ENCODE measurements at places on chromosomes 1 and 21.

DNA sequence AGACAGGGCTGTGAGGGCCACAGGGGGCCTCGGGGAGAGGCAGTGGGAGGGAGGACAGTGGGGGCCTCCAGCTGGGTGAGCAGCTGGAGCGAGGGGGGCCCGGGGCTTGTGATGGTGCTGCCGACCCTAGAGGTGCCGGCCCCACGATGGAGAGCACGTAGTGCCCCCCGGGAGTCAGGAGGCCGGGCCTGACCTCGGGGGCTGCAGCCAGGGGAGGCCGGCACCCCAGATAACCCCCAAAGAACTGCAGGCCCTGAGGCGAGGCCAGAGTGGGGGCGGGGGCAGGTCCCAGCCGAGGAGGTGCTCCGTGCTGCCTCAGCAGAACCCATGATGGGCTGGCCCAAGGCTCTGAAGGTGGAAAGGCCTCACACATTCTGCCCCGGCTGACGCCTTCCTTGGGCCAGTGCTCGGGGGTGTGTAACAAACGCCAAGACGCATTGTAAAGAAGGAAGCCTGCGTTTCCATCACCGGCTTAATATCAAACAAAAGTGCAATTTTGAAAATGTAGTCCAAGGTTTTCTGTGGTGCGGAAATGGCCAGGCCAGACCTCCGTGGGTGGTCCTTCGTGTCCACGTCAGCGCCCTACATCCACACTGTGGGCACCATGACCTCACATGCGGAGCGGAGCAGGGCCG is 55.2 kb downstream of the COL6A1 start:
- peaks cover 6% of the 10 kb centered on the region for H3K27me3 ChIP-seq
- no peak overlapping the region for H3K27ac ChIP-seq
- no peak for DNase-seq

- H3K4me3 ChIP-seq, result no peak overlapping the region
- no peak for DNase-seq
- no peaks in the 10 kb centered on the region for H3K27me3 ChIP-seq
These were observed 40.6 kb upstream of the RABGAP1L start for GRCh38 chr1:174118751-174119150.

DNA sequence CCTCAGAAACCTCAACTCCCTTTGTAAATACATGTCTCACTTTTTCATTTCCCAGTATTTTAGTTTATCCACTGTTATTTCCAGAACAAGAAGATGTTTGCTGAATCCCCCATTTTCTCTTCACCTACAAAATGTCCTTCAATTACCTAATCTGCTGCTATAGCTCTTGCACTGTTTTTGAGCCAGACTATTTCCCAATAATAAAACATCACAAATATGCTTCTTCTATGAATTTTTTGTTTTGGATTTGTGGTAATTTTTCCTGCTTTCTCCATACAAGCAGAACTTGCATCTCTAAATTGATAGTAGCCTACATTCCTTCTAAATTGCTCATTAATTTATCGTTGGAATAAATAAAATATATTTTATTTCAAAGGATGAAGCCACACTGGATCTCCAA is 199.6 kb upstream of the C1orf87 start:
- no peak overlapping the region for H3K27ac ChIP-seq
- no peak overlapping the region for H3K4me3 ChIP-seq
- H3K36me3 ChIP-seq, result no peaks in the 10 kb centered on the region
- H3K4me1 ChIP-seq, result no peaks in the 10 kb centered on the region
- H3K27me3 ChIP-seq, result peaks cover 12% of the 10 kb centered on the region

- H3K4me1 ChIP-seq, result peaks cover 30% of the 10 kb centered on the region
- no peak overlapping the region for H3K27ac ChIP-seq
- H3K36me3 ChIP-seq, result peaks cover 6% of the 10 kb centered on the region
- peak; percentile 70 for DNase-seq
- no peak overlapping the region for H3K4me3 ChIP-seq
- no peaks in the 10 kb centered on the region for H3K27me3 ChIP-seq
These were observed 3.3 kb upstream of the CACYBP start for GRCh38 chr1:174996476-174996875.

DNA sequence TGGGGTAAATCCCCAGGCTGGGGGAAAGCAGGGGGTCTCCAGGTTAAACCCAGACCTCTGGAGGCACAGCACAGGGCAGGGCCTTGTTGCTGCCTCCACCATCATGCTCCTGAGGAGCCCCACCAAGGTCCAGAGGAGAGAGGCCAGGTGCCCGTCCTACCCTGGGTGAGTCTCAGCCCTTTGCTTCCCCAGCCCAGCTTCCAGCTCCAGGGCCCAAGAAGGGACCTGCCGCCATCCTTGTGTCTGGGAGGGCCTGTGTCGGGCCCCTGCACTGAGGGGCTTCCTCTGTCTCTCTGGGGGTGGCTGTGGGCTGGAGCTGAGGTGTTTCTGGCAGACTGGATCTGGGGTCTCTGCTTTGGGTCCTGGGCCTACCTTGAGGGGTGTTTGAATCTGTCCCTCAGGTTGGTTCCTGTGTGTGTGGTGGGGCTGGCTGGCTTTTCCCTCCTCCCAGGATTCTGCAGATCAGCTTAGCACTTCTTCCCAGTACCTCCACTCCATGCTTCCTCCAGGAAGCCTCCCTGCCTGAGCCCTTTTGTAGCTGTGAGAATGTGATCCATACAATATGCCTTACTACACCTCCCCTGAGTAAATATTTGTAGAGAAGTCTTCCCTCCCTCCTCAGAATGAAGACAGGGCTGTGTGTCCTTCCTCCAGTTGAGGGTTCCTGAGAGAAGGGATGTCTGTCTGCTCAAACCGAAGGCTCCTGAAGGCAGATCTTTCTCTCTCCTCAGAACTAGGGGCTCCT is 6.2 kb downstream of the GPR3 start:
- no peak overlapping the region for H3K27ac ChIP-seq
- DNase-seq, result no peak
- H3K4me1 ChIP-seq, result peaks cover 10% of the 10 kb centered on the region
- H3K27me3 ChIP-seq, result no peaks in the 10 kb centered on the region
- H3K36me3 ChIP-seq, result peaks cover 14% of the 10 kb centered on the region

GRCh38 chr21:46055863-46056281 is 42.0 kb upstream of the COL6A2 start:
- no peaks in the 10 kb centered on the region for H3K36me3 ChIP-seq
- H3K4me1 ChIP-seq, result no peaks in the 10 kb centered on the region
- H3K27me3 ChIP-seq, result no peaks in the 10 kb centered on the region

- H3K4me3 ChIP-seq, result no peak overlapping the region
- no peak for DNase-seq
- H3K4me1 ChIP-seq, result peaks cover 11% of the 10 kb centered on the region
- no peak overlapping the region for H3K27ac ChIP-seq
- H3K27me3 ChIP-seq, result no peaks in the 10 kb centered on the region
- peaks cover 30% of the 10 kb centered on the region for H3K36me3 ChIP-seq
These were observed 4.7 kb downstream of the FAM229A start for GRCh38 chr1:32357614-32358013.

DNA sequence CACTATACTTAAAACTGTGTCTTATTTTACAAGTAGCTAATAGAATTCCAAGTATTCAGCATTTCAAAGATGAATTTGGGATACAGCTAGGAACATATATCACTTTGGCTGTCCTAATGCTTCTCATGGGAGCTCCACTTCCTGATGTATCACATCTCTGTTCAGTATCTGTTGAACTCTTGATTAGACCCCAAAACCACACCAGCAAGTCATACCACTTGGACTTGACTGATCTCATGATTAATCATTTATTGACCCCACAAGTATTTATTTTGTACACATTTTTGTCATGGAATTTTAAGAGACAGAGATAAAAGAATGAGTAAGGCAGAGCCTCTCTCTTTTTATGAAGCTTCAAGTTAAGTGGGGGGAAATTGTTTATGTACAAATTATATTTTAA is 30.0 kb downstream of the TMPRSS15 start:
- DNase-seq, result no peak
- H3K4me3 ChIP-seq, result no peak overlapping the region
- H3K27ac ChIP-seq, result no peak overlapping the region
- no peaks in the 10 kb centered on the region for H3K36me3 ChIP-seq
- H3K27me3 ChIP-seq, result no peaks in the 10 kb centered on the region

- H3K27ac ChIP-seq, result no peak overlapping the region
- peaks cover 16% of the 10 kb centered on the region for H3K36me3 ChIP-seq
- H3K4me3 ChIP-seq, result no peak overlapping the region
- H3K4me1 ChIP-seq, result peaks cover 6% of the 10 kb centered on the region
These were observed 50.1 kb downstream of the AK4 start for GRCh38 chr1:65198096-65198495.

GRCh38 chr1:163361123-163361934 is 39.6 kb downstream of the NUF2 start:
- H3K4me1 ChIP-seq, result no peaks in the 10 kb centered on the region
- no peaks in the 10 kb centered on the region for H3K36me3 ChIP-seq
- peak; percentile 58 for DNase-seq
- H3K27me3 ChIP-seq, result no peaks in the 10 kb centered on the region
- no peak overlapping the region for H3K27ac ChIP-seq

GRCh38 chr21:37458669-37459276 is 92.2 kb downstream of the DYRK1A start:
- no peaks in the 10 kb centered on the region for H3K27me3 ChIP-seq
- H3K36me3 ChIP-seq, result peaks cover 18% of the 10 kb centered on the region
- DNase-seq, result no peak

DNA sequence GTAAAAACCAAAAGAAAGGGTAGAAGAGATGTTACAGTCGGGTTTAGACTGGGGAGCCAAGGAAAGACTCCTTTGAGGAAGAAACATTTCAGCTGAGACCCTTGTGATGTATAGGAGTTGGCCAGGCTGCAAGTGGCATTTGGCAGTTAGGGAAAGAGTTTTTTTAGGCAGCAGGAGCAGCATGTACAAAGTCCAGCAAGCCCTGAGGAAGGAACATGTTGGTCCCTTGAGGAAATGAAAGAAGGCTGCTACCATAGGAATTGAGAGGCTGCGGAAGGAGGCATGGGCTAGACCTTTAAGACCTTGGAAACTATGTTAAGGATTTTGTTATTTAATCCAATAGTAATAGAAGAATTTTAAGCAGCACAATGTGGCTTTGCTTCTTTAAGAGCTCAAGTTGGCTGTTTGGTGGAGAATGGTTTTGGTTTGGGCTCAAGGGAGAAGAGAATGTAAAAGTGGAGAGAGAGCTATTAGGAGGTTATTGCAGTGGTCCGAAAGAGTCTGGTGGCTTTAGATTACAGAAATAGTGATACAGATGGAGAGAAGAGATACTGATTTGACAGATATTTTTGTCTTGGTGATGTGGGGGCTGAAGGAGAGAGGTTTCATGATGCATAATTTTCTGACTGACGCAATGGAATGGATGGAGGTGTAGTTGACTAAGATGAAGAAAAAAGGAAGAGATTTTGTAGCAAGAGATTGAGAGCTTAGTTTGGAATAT is 26.6 kb downstream of the SMAP2 start:
- no peak for DNase-seq
- H3K4me3 ChIP-seq, result no peak overlapping the region
- no peaks in the 10 kb centered on the region for H3K36me3 ChIP-seq
- no peak overlapping the region for H3K27ac ChIP-seq

Measured in MCF 10A (cell line).